NCI-H1436 treated with DMSO at 0.1 percent for 48 hours (cell line): ENCODE measurements at places on chromosomes 11 and 22.

DNA sequence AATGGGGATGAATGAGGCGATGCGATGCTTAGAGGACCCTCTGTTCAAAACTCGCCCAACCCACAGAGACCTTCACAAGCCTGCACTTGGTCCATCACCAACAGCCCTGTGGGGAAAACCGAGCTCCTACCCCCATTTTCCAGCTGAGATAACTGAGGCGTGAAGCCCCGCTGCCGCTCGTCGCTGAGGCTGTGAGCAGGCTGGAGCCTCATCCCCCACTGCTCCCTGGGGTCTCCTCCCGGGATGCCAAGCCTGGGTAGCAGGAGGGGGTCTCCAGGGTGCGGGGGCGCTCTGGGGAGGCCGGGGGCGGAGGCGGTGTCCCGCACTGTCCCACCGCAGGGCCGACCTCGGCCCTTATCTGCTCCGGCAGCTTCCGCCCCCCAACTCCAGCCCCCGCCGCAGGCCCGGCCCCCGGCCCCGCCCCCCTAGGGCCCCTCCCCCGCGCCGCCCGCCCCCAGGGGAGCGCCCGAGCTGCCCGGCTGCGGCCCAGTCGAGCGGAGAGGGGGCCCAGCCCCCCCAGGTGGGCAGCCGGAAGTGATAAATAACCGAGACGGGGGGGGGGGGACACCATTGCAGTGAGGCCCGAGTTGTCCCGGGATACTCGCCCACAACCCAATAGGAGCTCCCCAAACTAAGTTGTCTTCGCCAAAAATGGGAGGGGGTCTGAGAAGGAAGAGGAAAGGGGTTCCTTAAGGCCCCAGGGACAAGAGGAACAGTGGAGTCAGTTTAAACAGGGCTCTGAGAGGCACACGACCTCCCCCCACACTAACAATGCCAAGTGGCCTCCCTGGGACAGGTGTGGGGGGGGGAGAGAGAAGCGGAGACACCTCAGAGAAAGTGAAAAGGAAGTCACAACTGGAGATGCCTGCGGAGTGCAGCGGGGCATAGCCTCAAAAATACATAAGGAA, 8.3 kb upstream of the SLC39A13 start:
- no peak for DNase-seq

GRCh38 chr11:130171534-130171933, 12.0 kb downstream of the ST14 start:
- no peak for DNase-seq

DNA sequence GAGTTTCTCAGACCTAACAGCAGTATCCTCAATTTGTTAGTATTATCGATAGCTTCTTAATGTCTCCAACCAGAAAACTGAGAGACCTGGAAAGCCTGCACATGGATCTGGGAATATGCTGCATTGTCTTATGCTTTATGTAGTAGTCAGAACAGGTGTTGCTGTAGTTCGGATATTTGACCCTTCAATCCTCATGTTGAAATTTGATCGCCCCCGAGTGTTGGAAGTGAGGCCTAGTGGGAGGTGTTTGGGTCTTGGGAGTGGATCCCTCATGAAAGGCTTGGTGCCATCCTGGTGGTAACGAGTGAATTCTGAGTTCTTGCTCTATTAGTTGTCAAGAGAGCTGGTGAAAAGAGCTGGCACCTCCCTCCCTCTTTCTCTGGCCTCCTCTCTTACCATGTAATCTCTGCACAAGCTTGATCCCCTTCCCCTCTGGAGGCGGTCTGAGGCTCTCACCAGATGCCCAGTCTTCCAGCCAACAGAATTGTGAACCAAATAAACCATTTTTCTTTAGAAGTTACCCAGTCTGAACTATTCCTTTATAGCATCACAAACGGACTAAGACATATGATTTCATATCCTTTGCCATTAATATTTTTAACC, 227.1 kb downstream of the DDX10 start:
- DNase-seq, result no peak

- no peak for DNase-seq
These were observed 62.4 kb upstream of the CCDC179 start for GRCh38 chr11:22922672-22923071.

DNA sequence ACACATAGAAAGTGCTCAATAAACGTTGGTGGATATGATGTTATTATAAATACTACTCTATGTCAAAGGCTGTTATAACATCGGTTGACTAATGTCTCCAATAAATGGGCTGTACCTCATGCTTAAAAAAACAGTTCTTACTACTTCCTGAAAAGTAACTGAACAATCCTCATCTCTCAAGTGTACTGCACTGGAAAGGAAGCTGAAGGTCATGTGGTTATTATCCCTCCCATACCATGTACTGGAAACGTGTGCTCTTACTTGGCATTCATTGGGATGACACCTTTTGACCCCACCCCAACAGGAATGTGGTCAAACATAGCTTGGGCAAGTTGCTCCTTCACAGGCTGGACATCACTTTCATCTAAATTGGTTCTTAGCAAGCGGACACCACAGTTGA, 10.6 kb downstream of the RTCB start:
- DNase-seq, result no peak

- DNase-seq, result no peak
These were observed 6.2 kb upstream of the YPEL1 start for GRCh38 chr22:21741790-21742189.

DNA sequence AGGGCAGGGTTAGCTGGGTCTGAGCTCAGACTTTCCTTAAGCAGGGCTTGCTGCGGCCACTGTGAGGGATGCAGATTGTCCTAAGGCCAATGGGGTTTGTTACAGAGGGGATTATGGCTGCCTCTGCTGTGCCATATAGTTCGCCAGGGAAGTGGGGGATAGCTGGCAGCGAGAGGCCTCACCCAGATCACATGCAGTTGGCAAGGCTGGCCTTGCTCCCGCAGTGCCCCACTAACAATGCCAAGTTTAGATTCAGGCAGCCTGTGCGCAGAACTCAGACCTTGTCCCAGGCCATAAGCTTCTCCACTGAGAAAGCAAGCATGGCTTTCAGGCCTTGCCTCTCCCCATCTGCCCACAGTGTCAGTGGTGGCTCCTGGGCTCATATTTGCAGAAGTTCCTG, 4.7 kb upstream of the APOL2 start:
- DNase-seq, result no peak

DNA sequence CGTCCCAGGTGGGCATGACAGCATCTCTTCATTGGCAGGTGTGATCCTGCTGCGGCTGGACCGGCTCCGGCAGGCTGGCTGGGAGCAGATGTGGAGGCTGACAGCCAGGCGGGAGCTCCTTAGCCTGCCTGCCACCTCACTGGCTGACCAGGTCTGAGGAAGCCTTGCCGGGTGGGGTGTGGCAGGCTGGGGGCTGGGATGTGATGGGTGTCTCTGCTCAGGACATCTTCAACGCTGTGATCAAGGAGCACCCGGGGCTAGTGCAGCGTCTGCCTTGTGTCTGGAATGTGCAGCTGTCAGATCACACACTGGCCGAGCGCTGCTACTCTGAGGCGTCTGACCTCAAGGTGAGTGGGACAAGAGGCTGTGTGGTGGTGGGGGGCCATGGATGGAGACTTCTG, 3.5 kb downstream of the LARGE2 start:
- no peak for DNase-seq

DNA sequence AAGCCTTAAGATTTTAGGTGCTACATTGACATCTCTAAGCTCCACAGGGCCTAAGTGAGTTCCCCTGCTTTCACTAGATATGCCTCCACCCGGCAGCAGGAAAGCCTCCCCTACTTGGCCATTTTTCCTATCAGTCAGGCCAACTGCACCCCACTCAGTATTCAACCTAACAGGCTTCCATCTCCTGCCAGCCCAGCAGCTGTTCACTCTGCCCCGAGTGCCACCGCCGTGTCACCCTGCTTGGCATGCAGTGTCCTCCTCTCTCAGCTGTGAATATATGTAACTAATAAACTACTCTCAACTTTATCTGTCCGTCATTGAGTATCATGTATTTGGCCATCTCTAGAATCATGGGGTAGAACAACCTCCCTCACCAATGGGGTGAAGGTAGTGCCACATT, 9.0 kb upstream of the OR6M1 start:
- no peak for DNase-seq

DNA sequence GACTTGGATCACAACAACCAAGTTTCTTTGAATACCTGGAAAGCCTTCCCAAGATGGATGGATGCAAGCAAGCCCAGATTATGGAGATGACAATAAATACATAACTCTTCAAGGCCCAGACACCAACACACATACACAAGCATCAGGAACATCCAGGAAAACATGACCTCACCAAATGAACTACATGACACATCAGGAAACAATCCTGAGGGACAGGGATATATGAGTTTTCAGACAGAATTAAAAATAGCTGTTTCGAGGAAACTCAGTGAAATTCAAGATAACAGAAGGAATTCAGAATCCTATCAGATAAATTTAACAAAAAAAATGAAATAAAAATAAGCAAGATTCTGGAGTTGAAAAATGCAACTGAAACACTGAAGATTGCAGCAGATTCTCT, 659.4 kb downstream of the METTL15 start:
- DNase-seq, result no peak

- DNase-seq, result no peak
These were observed 194.1 kb downstream of the IGLL1 start for GRCh38 chr22:23385678-23386631.

DNA sequence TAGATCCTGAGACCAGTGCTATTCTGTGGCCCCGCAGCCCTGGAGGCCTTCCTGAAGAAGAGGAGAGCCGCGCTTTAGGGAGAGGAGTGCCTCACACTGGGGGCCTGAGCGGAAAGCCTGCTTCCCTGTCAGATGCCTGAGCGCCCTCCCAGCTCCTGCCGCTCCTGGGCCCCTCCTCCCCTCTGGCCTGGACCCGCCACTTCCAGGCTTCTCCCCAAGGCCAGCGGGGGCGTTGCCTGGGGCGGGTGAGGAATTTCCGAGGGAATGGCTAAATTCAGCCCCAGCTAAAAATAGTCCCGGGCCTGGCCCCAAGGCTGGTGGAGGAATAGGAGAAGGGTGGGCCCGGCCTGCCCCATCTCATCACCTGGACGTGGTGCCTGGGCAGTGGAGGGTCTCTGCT, 15.4 kb downstream of the ARHGEF17 start:
- no peak for DNase-seq

DNA sequence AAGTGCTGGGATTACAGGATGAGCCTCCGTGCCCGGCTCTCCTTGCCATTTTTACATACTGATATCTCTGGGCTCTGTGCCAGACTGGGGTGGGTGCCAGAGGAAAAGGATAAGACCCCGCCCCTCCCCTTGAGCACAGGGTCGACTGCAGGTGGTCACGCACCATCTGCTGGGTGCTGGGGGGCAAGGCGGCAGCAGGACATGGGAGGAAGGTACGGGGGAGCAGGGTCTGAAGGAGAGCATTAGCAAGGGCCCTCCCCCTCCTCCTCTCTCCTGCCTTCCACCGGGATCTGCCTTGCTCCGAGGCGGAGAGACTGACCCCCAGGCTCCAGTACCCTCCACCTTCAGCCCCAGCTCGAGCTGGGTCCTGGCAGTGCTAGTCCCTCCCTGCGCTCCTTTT, 9.7 kb upstream of the PGA3 start:
- DNase-seq, result no peak

GRCh38 chr11:80700386-80700785, 1259.6 kb upstream of the TENM4 start:
- DNase-seq, result no peak

DNA sequence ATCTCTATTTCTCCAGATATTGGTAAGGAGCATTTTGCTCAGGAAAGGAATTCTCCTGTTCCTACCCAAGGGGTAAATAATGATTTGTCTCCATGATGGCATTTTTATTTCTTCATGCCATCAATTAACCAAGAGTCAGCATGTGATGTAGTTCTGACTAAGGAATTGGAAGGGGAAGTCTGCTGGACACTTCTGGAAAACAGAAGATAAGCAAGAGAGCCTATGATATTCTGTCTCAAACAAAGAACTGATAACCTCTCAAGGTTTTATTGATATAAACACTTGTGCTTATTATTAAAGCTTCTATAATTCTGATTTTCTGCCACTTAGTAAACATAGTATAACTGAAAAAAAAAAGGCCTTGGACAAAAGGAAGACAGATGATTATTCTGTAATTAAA, 673.0 kb upstream of the CHORDC1 start:
- DNase-seq, result no peak

GRCh38 chr11:28726432-28726831, 618.2 kb downstream of the METTL15 start:
- no peak for DNase-seq

GRCh38 chr11:121613724-121614123, 161.0 kb upstream of the SORL1-AS1 start:
- no peak for DNase-seq

- DNase-seq, result no peak
These were observed 1033.7 kb downstream of the BRD1 start for GRCh38 chr22:48793949-48794348.

DNA sequence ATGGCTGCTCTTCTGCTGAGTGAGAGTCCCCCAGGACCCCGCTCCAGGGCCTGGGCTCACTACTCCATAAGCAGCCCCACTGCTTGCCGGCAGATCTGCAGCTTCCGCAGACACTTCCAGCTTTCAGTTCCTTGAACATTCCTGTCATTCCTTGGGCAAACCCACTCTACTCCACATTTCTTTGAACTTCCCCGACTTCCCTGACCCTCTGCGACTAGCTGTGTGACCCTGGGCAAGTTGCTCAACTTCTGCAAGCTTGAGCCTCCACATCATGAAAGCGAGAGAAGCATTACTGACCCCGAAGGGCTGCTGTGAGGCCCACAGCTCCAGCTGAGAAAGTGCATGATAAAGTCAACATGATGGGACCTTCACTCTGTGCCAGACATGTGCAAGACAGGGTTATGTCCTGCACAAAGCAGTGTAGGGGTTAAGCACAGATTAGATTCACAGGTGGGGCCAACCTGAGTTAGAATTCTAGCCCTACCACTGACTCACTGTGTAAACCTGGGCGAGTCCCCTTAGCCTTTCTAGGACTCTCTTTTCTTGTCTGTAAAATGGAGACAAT, 51.8 kb downstream of the THAP12 start:
- DNase-seq, result no peak

GRCh38 chr11:610146-610801, 5.5 kb downstream of the IRF7 start:
- no peak for DNase-seq

DNA sequence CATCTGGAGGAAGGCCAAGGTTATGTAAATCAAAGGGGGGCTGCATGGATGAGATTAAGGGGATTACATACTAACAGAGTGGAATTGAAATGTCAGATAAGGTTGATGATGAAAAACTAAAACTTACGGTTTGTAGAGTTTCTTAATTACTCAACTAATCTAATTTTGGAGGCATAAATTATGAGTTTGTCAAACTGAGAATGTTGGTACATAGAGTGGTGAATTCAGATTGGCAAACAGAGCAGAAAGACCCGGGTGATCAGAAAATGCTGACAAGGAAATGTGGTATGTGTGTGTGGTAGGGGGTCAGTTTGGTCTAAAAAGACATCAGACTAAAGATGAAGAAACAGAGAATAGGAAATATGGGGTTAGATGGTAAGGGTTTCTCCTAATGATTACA, 11.0 kb downstream of the MS4A6E start:
- DNase-seq, result no peak

GRCh38 chr11:116651098-116651736, 121.6 kb downstream of the BUD13 start:
- DNase-seq, result no peak

GRCh38 chr11:115630214-115630613, 126.0 kb upstream of the CADM1 start:
- no peak for DNase-seq
